ENCODE measurements at places on chromosomes 16 and 17.

- DNase-seq = no peak
These were observed 2.8 kb downstream of the GPT2 start for GRCh38 chr16:46886764-46887523.

GRCh38 chr16:65062736-65063583, 58.9 kb downstream of the CDH11 start:
- no peak for DNase-seq

DNA sequence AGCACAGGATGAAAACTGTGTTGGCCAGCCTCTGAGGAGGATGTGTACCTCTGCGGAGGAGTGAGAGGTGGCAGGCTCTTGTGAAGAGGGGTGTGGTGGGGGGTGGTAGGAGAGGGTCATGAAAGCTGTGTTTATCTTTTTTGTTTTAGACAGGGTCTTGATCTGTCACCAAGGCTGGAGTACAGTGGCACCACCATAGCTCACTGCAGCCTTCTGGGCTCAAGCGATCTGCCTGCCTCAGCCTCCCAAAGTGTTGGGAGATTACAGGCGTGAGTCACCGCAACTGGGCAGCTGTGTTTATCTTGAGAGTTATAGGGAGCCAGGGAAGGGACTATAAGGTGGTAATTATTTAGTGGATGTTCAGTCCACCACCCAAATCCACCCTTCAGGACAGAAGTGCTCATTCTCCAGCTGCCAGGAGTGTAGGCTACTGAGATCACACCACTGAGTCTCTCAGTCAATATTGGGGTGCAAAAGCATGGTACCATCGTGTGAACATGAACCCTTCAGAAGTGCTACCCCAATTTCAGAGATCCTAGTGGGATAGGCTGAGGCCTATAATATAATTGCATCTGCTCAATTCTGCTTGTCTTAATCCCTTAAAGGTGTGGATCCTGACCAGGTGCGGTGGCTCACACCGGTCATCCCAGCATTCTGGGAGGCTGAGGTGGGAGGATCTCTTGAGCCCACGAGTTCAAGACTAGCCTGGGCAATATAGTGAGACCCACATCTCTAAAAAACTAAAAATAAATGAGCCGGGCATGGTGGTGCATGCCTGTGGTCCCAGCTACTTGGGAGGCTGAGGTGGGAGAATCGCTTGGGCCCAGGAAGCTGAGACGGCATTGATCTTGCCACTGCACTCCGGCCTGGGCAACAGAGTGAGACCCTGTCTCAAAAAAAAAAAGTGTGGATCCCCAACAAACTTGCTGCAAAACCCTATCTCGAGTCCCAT, 788 bp upstream of the EXOC3L1 start:
- DNase-seq = no peak

DNA sequence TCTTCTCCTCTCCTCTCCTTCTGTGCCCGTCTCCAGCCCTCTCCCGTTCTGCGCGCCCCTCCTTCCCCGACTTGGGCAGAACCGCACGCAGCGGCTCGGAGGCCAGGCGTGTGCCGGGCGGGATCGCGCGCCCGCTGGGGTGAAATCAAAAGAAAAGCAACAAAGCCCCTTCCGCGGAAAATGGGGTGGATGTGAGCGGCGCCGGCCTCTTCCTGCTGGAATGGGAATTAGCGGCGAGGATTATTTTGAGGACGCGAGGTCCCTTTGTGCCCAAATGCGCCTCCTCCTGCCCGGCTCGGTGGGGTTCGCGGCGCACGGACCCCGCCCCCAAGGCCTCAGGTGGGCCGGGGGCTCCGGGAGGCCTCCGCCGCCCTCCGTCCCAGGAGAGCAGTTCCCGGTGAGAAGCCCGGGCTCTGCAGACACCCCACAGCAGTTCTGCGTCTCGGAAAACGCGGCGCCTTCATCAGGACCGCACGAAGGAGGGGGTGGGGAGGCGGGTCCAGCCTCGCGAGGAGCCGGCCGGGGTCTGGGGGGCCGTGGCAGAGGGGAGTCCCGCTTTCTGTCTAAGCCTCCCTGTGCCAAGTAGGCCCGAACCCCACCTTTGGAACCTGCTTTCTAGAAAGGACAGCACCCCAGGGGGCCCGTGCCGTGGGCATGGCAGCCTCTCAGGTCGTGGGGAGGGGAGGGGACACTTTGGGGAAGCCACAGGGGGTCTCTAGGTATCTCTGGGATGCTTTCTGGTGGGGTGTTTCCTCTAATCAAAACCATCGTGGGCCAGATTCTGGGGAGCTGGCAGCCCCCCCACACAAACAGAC, 91.0 kb upstream of the CBX4 start:
- peak; percentile 22 for DNase-seq

DNA sequence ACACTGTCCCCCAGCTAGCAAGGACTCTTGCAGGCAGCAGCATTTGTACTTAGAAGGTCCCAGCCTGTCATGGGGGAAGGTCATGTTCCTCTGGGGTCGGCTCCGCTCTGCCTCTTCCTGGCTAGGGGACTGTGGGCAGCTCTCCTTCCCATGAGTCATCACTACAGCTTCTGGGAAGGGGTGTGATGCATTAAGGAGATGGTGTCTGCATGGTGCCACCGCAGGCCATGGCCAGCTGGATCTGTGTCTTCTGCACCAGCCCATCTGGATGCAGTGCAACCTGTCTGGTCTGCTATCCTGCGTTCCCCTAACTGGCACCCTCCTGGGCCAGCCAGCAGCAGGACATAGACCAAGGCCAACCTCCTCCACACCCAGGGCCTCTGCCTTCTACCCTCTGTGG, 6.3 kb downstream of the STARD3 start:
- DNase-seq = no peak

DNA sequence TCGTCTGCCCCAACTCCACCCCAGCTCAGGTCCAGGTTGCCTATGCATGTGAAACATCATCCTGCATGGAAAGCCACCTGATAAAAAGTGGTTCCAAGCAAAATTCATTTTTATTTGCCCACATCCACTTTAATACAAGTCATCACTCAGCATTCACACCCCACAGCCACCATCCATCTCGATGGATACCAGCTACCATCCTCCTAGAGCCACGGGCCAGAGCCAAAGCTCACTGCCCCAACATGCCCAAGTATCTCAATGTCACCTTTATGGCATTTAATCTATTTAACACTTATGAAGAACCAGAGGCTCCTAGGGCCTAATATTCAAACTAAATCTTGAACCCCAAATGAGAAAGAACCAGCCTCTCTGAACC, 70.5 kb downstream of the COPRS start:
- no peak for DNase-seq

DNA sequence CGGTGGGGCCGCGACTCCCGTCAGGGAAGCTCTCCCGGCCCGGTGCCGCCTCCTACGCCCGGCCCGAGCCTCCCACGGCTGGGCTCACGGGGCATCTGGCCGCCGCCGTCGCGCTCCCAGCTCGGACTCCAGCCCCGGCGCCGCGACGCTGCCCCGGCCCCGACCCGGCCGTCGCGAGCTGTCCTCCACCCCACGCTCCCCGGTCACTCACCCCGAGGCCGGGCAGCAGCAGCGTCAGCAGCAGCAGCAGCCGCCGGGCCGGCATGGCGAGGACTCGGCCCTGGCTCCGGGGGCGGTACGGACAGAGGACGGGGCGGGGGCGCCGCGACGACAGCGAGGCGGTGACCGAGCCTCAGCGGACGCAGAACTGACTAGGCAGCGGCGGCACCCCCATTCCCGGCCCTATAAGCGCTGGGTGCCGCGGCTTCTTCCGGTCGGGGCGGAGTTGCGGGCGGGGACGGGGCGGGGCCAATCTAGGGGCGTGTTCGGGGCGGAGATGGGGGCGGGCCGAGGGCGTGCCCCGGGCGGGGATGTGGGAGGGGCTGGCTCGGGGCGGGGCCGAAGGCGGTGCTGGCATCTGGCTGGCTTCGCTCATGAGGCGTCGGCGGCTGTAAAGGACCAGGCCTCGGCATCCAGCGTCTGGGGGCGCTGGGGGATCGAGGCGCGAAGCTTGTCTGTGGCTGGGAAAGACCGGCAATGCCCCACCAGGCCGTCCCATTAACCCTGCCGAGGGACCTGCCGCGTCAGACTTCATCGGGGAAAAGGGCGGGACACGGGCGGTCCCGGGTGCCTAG, at the start of gene ERN1:
Gene ERN1, minus strand, starts transcription at position 380 of the 794 bp plus-strand sequence. Its CDS starts 115 bp downstream, at position 265.
- peak; percentile 98 for DNase-seq

DNA sequence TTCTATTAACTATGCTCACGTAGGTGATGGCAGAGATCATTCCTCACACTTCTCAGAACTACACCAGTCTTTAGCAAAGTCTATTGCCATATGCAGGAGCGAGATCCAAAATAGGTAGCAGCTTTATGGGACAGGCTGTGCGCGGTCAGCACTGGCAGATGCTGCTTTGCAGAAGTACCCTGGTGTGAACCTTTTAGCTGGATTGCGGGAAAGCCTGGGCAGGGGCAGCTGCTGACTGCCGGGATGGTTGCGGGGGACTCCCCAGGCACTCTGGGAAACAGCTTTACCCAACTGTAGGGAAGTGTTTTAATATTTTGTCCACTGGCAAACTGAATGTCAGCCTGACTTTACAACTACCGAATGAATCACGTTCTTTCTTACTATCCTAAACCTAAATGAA, 251.3 kb downstream of the HS3ST3A1 start:
- DNase-seq = no peak

DNA sequence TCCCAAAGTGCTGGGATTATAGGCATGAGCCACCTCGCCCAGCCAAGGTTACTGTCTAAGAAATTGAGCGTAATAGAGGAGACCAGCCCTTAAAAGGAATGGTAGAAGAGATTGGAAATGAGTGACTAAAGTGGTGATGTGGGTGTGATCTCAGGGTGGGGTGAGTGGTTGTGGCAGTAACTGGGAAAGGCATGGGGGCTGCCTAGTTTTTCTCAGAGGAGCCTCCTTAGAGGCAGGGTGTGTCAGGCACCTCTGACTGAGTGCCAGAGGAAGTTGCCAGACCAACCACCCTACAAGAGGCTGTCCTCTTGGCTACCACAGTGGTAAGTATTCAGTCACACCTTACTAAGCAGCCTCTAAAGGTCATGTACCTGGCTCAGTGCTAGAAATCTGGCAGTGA, 8.9 kb downstream of the DUS2 start:
- no peak for DNase-seq

- DNase-seq = no peak
These were observed 7.8 kb downstream of the HSPB9 start for GRCh38 chr17:42130310-42130936.

DNA sequence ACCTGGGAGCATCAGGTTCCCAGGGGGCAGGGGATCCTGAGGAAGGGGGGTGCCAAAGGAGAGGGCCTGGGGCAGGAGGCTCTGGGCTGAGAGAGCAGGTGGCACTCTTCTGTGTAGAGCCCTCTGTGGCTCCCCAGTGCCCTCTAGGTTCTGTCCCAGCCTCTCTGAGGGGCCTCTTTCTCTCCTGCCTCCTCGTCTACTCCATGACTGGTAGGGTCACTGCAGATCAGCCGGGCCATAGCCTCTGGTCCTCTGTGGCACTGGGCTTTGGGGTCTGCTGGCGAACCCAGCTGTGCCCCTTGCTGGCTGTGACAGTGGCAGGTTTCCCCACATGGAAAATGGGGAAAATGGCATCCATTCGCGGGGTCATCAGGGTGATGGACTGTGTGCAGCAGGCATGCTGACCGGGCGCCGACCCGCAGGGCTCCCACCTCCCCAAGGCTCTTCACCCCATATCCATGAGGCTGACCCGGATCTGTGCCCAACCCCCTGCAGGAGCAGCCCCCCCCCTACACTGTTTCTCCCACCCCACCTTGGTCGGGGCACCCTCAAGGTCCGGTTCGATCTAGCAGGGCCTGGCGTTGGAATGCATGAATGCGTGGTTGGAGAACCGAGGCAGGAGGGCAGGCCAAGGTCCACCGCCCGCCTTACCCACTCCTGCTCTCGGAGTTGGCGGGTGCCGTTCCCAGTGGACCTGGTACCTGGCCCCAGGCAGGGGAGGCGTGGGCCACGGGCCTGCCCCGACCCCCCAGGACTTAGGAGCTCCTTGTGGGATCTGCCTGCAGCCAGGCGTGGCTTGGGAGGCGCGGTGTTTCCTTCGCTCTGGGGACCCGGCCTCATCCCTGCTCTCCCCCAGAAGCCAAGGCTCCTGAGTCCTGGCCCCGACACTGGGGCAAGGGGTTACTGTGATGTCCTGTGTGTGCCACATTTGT, 6.5 kb downstream of the GLIS2 start:
- no peak for DNase-seq

DNA sequence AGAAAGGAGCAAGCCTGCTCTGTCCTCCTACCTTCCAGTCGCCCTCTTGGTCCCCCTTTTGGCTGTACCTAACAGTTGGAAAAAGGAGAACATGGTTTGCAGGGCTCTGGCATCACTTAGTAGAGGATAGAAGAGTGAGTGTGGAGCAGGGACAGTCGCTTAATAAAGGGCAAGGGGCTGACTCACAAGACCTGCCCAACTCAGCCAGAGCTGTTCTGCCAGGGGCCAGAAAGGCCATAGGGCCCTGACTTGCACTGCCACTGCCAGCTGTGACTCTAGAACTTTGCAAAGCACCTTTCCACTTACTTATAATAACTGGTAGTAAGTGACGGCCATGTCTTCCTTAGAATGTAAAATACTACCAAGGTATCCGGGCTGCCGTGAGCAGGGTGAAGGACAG, 13.5 kb downstream of the PRMT7 start:
- no peak for DNase-seq

DNA sequence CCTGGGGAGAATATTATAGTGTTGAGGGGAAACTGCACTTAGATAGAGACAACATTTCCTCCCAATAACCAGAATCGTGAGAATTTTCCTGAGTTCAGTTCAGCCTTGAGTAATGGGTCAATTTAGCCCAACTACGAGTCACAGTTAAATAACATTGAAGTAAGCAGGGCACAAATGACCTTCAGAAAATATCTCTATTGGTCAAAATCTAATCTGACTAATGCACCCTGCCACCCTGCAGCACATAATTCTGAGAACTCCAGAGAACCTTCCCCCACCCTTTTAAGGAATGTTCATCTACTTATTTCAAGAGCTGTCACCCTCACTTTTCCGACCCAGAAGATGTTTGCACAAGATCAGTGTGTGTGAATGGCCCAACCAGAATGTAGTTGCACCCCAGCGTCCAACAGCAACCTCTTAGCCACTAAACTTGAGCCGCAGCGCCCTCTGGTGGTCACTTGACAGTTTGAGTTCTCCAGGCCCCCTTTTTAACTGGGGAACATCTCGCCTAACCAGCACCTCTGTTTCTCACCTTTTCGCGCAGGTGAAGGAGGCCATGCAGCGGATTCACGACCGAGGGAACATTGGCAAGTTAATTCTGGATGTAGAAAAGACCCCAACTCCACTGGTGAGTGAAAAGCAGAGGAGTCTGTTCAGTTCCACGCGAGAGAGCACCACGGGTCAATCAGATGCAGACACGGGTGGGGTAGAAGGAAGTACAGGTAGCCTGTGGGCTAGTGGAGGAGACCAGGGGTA, 50.9 kb upstream of the CLEC3A start:
- peak; percentile 58 for DNase-seq

Data from NCI-H2227 treated with DMSO at 0.1 percent for 48 hours (cell line).